COR-L47 (cell line): ENCODE measurements at places on chromosomes 11 and 22.

GRCh38 chr11:76379807-76380158, 1.1 kb downstream of the THAP12 start:
- DNase-seq = no peak

- no peak for DNase-seq
Observed at GRCh38 chr22:37148742-37149665, 712 bp downstream of the IL2RB start.

DNA sequence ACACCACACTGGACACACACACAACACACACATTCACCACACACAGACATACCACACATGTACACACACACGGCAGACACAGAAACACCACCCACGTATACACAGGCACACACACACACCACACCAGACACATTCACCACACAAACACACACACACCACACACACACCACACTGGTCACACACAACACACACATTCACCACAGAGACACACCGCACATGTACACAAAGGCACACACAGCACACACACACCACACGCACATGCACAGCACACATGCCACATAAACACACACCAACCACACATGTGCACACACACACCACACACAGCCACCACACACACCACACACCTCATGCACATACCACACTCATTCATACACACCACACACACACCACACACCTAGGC, 84.2 kb upstream of the PRR5 start:
- DNase-seq = no peak

DNA sequence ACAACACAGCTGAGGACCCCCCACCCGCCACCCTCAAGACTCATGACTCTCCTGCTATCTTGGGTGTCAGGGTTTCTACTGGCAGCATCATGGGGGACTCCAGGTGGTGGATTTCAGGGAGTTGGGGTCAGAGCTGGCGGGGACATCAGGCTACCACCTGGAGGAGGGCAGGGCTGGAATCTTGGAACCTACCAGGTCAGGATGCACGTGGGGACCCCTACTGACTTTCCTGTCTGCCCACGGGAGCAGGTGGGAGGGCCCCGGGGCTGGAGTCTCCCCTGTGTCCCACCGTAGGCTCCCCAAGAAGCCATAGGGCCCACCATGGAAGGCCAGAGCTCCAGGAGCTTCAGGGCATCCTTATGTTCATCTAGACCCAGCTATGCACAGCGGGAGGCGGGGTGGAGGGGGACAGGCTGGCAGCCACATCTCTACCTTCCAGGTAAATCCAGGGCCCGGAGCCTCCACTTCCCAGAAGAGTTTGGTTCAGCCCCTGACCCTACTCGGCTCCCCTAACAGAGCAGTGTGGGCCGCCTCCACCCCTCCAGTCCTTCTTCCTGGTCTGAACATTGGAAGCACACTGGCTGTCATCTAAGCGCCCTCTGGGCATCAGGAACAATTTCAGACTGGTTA, 10.0 kb downstream of the SLC37A2 start:
- DNase-seq = no peak

DNA sequence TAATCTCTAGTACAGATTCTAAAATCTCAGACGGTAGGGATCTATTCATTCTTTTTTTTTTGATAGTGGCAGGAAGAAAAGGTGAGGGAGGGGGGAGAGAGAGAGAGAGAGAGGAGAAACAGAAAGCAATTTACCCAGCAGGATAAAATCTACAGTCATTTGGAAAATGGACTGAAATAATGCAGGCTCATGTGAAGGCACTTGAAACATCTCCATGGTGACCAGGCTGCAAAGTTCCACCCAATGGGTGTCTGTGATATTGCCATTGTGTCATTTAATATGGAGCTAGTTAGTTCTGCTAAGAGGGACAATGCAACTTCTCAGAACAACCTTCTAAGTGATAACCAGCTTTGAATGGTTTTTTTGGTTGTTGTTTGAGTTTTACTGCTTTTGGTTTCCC, 165.2 kb upstream of the RAG2 start:
- DNase-seq = no peak

DNA sequence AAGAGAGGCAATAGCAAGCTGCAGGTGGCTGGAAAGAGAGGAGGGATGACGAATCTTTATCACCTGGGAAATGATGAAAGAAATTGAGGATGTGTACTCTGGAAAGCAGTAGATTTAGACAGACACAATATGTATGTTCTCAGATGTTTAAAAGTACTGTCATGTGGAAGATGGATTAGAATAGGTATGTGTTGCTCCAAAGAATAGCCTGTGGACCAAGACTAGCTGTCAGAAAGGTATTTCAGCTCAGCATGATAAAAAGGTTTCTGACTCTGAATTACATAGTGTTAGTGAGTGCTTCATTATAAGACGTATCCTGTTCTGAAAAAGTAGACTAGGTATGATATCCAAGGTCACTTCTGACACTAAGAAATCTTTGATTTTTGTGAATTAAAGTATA, 322.4 kb downstream of the CNTN5 start:
- DNase-seq = no peak

- DNase-seq = no peak
Observed at GRCh38 chr11:17778956-17779860, 44.6 kb downstream of the KCNC1 start.

- DNase-seq = no peak
Observed at GRCh38 chr11:86134580-86135318, 65.9 kb upstream of the PICALM start.

- no peak for DNase-seq
Observed at GRCh38 chr22:24002851-24003250, 2.4 kb downstream of the GSTT4 start.

- no peak for DNase-seq
Observed at GRCh38 chr11:76008474-76008873, 193.5 kb downstream of the UVRAG start.

GRCh38 chr11:116427337-116427902, 345.4 kb downstream of the BUD13 start:
- DNase-seq = no peak

DNA sequence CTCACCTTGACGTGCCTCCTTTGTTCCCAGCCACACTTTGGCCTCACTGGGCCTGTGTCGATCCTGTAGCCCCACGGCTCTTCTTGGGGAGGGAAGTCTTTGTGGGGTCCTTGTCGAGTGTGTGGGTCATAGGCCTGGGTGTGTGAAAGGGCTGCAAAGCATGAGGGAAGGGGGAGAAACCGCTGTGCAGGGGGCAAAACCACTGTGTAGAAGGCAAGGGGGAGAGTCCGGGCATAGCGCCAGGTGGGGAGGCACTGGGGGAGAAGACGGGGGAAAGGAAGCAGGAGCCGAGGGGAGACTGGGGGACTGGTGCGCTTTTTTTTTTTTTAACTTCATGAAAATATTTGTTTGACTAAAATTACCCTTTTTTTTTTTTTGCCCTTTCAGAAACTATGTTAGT, 65.1 kb upstream of the RASD2 start:
- DNase-seq = no peak

DNA sequence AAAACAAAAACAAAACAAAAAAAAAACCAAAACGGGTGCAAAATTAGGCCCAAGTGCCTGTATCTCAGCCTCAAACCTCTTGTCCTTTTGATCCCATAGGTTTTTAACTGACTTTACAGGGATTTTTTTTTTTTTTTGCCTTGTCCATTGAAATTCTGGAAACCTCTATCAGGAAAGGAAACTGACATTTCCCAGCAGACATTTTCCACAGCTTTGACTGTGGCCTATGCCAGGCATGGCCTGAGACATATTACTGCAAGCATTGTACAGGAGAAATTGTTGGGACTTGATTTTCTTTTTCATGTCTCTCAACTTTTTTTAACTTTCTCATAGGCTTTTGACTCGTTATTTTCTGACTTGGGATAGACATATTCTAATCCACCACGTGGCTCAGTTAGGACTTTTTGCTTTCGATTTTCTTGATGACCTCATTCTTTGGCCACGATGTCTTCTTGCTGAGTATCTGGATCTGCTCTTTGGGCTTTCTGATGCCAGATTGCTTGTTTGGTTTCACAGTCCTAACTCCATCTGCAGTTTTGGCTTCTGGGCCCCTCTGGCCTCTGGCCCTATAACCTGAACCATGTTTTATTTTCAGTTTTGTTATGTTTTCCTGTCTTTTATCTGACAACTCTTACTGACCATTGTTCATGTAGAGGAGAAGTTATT, 336.1 kb upstream of the C11orf87 start:
- no peak for DNase-seq

DNA sequence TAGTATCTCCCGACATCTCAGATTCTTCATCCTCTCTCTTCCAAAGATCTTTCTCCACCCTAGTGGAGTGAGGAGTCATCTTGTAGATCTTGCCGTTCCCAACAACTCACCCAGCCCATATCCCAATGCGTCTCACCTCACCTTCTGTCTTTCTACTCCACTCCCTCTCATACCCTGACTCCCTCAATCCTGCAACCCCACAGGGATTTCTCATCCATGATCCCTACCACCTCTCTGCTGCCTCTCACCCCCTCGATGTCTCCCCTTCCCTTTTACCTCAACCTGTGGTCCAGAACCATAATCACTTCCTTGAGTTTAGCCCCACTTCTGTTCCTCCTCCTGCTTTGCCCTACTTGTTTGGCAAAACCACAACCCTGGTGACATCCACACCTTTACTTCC, 41.7 kb downstream of the OTOG start:
- no peak for DNase-seq

GRCh38 chr11:126630488-126630887, 275.0 kb downstream of the ST3GAL4 start:
- DNase-seq = no peak

DNA sequence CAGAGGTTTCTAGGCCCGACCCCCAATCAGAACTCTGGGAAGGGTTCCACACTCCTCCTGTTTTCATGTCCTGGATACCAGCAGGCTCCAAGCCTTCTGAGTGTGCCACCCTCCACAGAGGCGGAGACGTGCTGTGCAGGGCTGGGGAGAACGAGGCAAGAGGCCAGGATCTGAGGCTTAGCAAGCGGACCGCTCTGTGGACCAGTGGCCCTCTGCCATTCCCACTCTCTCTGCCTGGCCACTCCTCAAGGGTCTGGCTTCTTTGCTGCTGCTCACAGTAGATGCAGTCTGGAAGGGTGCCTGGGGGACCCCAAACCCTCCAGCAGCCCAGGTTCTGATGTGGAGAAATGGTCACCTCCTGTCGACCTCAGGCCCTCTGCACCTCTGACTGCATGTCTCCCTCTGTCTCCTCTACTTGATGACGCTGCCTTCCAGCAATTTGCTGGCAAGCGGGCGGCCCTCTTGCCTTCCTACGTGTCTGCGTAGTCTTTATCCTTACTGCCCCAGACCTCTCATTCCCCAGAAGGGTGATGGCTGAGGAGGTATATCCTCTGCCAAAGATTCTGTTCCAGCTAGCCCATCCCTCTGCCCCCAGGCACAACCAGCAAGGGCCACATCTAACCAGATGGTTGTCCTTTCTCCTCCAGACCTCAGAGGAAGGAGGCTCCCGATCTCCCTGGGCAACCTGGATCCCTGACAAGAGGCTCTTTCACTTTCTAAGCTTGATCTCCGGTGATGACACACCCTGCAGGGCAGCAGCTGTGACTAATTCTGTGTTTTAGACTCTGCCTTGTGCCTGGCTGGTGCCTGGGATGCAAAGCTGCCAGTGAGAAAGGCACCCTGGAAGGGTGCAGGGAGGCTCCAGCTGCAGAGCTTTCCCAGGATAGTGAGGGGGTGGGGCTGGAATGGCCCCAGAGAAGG, 87.3 kb downstream of the NAT10 start:
- peak; percentile 79 for DNase-seq

DNA sequence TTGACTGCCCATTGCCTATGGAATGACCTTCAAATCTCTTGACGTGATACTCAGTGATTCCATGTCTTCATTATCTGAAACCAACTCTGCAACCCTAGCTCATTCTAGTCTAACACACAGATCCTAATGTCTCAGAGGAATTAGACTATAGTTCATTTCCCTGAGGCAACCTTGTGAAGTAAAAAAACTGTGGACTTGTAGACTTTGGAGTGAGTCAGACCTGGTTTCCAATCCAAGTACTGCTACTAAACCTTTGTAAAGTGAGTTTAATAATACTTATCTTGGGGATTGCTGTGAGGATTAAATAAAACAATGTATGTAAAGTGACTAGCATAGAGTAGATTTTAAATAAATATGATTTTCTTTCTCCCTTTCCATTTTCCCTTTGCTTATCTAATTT, 226.1 kb downstream of the BLID start:
- DNase-seq = no peak

- DNase-seq = no peak
Observed at GRCh38 chr11:69135420-69136363, 20.0 kb upstream of the SMIM38 start.

DNA sequence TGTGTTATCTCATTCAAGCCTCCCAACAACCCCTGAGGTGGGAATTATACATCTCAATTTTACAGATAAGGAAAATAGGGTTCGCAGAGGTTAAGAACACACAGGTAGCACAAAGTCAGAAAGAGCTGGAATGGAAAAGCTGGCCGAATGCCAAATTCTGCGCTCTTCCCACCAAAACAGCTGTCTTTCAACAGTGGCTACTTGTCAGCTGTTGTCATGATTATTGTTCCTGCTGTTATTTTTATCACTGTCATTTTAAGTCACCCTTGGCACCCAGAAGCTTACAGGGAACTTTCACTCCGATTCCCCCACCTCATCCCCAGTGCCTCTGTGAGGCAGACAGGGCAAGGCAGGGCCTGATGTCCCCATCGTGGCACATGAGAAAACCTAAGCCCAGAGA, 74.5 kb upstream of the CSNK2A3 start:
- peak; percentile 75 for DNase-seq

DNA sequence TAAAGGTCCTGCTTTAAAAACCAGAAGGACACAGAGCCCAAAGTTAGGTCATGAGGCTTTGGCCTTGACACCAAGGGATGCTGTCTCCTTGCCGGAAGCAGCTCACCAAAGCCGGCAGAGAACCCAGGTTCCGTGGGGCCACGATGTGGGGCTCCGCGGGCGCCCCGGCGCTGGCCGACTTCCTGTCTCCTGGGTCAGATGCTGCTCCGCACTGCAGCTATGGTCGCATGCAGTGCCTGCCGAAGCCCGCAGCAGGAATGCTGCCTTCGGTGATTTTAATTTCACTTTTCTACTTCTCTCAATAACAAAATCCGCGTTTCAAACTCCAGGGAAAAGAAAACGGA, 454 bp upstream of the OTUB1 start:
- no peak for DNase-seq

GRCh38 chr11:112809429-112809828, 151.8 kb upstream of the NCAM1 start:
- DNase-seq = no peak

DNA sequence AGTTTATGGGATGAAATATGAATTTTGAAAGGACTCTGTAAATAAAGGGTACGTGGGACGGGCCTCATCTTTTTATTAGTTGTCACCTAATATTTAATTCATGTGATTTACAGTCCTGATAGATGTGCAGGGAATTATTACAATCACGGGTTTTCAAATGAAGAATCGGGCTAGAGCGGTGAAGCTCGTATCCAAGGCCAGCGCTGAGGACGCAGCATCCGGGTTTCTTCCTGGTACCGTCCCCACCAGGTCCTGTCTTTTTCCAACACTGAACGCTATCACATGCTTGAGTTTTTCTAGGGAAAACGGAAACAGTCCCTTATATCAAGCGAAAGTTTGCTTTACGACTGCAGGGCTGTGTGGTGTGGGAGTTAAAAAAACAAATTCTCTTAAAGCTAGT, 787 bp downstream of the SMDT1 start:
- peak; percentile 25 for DNase-seq
